Stimulated activated CD4-positive, alpha-beta T cell treated with anti-CD3 and anti-CD28 coated beads, Interleukin-1b, Interleukin-23, amount 100 ng/mL, for 4 hours (primary cell): ENCODE measurements at places on chromosomes 16 and 17.

GRCh38 chr17:55284001-55284884 is 19.5 kb downstream of the HLF start:
- DNase-seq = no peak

GRCh38 chr16:14634389-14634725 is 1.6 kb downstream of the BFAR start:
- no peak for DNase-seq

GRCh38 chr16:12050361-12050760 is 73.8 kb downstream of the SNX29 start:
- DNase-seq = no peak

GRCh38 chr17:48998587-48999440 is 1.6 kb downstream of the IGF2BP1 start:
- DNase-seq = no peak

- DNase-seq = no peak
Observed at GRCh38 chr17:37506678-37507077, 17.0 kb downstream of the DUSP14 start.

GRCh38 chr17:73802871-73803270 is 158.6 kb upstream of the SDK2 start:
- DNase-seq = no peak

DNA sequence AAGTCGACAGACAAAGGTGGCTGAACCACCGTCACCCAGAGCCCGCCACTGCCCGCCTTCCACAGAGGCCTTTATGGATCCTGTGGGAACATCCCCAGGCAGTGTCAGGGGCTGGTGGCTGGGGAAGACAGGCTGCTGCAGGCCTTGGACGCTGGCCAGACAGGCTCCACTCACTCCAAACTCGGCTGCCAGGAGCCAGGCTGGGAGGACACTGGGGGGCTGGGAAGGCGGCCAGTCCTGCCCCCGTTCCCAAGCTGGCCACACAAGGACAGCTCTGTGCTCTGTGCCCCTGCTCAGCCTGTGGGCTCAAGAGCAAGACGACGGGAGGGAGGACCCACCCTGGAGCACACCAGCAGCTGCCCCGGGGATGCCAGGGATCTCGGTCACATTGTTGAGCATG is 7.6 kb upstream of the LCAT start:
- no peak for DNase-seq

GRCh38 chr17:40980596-40980995 is 3.5 kb downstream of the KRT40 start:
- no peak for DNase-seq

GRCh38 chr17:57663326-57664070 is 81.6 kb downstream of the CCDC182 start:
- DNase-seq = no peak

GRCh38 chr17:80146121-80147034 is 550 bp downstream of the EIF4A3 start:
- no peak for DNase-seq

- DNase-seq = no peak
Observed at GRCh38 chr17:35167046-35167445, 19.4 kb downstream of the UNC45B start.

DNA sequence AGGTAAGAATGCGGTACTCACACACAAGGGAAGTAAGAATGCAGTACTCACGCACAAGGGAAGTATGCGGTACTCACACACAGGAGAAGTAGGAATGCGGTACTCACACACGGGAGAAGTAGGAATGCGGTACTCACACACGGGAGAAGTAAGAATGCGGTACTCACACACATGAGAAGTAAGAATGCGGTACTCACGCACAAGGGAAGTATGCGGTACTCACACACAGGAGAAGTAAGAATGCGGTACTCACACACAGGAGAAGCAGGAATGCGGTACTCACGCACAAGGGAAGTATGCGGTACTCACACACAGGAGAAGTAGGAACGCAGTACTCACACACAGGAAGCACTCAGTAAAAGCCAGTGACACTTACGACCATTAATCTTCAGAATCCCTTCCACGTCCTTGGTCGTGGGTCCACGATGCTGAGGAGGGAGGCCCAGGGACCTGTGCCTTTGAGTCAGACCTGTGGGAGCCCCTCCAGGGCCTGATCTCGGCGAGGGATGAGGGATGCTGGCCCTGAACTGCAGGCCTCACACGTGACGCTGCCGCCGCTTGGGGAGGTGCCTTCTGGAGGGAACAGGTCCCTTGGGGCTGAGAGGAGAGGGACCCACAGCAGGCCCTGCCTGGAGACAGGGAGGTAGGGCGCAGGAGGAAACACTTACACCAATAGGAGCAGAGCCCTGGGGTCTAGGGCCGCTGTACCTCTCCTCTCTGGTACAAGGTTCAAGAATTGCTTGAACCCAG is 20.2 kb downstream of the ABR start:
- DNase-seq = no peak

GRCh38 chr16:88812513-88813268 is 963 bp upstream of the APRT start:
- DNase-seq = no peak

DNA sequence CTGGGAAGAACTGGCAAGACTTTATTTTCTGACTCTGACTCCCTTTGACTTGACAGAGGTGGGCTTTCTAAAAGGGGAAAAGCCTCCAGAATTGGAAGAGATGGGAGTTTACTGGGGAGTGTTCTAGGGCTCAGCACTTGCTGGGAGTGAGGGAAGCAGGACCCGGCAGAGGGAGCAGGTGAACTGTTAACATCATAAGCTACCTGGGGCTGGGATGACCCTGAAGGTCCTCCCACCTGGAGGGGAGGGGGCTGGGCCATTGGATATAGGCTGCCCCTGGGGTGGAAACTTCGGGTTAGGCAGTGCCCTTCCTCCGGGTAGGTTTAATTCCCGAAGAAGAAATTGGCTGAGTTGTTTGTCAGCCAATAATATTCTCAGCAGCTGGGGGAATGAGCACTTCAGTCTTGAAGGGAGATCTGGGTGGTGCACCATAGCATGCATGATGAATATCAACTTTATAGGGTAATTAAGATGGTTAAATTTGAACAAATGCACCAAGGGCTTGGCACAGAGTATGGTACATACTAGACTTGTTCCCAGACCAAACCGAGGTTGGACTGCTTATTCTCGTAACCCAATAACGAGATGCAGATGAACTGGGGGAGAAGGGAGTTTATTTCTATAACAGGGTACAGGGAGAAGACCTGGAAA is 337.0 kb downstream of the HAPSTR1 start:
- DNase-seq = no peak

- no peak for DNase-seq
Observed at GRCh38 chr17:21368545-21369246, 7.5 kb upstream of the KCNJ12 start.

- DNase-seq = no peak
Observed at GRCh38 chr16:69938981-69939820, 11.9 kb upstream of the CLEC18A start.

- DNase-seq = no peak
Observed at GRCh38 chr17:43599835-43600234, 53.7 kb upstream of the ETV4 start.

DNA sequence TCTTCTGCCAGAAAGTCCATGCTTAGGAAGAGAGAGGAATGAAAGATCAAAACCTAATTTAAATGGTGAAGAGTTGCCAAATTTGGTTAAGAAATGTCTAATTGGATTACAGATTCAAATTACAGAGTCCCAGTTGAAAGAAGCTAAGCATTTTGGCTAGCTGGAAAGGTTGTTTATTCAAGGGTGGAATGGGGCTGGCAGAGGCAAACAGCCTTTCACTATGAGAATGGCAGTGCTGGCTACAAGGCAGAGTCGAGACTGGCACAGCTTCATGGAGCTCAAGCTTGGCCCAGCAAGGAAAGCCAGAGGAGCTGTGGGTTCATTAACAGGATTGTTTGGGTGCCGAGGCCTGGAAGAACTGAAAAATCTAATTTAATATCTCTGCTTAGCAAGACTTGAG is 13.6 kb downstream of the MAP3K3 start:
- DNase-seq = no peak

GRCh38 chr17:76166168-76166567 is 25.1 kb upstream of the FOXJ1 start:
- DNase-seq = no peak

GRCh38 chr17:78980624-78980972 is 875 bp upstream of the LGALS3BP start:
- no peak for DNase-seq

- no peak for DNase-seq
Observed at GRCh38 chr17:38544839-38545209, 60.9 kb downstream of the SRCIN1 start.

- DNase-seq = no peak
Observed at GRCh38 chr17:44351961-44352827, 7.1 kb downstream of the GRN start.

DNA sequence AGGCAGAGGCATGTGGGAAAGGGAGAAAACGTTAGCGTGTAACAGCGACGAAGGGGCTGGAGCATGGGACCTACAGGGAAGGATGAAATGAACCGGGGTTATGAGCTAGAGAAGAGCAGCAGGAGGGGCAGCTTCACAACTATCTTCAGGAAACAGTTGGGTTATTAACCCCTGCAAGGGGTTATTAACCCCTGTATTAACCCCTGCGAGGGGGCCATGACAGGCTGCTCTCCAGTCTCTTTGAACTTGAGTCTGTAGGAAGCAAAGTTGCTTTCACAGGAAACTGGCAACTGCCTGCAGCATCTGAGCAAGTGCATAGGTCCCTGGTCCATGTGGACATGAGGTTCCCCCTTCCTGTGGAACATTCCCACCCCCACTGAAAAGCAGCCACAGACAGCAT is 119.2 kb upstream of the CRHR1 start:
- no peak for DNase-seq

DNA sequence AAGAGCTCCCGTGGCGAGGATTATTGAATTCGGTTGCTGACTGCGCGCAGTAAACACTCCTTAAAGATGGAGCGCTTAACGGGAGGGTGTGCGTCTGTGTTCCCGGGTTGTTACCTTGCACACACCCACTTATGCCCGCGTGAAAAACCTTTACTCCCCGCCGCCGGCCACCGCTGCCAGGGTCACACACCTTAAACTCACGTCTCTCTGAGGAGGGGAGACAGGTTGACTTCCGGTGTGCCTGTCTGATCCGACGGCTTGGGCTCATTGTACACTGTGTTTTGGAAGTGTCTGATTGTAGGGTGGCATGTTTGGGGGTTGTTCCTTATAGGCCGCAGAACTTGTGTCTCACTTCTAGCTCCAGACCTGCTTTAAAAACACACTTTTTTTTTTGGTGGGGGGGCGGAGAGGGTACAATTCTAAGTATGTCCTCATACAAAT is 66.8 kb downstream of the KPNA2 start:
- DNase-seq = no peak

- DNase-seq = no peak
Observed at GRCh38 chr17:12644623-12645022, 21.1 kb upstream of the MYOCD start.

GRCh38 chr16:69190598-69190997 is 3.6 kb downstream of the SNTB2 start:
- no peak for DNase-seq

GRCh38 chr16:29925105-29925756 is 795 bp downstream of the KCTD13 start:
- no peak for DNase-seq

DNA sequence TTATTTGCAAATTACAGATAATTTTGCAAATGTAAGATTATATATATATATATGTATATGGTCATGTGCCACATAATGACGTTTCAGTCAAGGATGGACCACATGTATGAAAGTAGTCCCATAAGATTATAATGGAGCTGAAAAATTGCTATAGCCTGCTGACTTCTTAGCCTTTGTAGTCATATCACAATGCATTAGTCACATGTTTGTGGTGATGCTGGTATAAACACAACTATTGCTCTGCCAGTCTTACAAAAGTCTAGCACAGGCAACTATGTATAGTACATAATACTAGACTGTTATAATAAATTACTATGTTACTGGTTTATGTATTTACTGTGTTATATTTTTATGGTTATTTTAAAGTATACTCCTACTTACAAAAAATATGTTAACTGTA is 444.3 kb downstream of the KCNJ2 start:
- DNase-seq = no peak

DNA sequence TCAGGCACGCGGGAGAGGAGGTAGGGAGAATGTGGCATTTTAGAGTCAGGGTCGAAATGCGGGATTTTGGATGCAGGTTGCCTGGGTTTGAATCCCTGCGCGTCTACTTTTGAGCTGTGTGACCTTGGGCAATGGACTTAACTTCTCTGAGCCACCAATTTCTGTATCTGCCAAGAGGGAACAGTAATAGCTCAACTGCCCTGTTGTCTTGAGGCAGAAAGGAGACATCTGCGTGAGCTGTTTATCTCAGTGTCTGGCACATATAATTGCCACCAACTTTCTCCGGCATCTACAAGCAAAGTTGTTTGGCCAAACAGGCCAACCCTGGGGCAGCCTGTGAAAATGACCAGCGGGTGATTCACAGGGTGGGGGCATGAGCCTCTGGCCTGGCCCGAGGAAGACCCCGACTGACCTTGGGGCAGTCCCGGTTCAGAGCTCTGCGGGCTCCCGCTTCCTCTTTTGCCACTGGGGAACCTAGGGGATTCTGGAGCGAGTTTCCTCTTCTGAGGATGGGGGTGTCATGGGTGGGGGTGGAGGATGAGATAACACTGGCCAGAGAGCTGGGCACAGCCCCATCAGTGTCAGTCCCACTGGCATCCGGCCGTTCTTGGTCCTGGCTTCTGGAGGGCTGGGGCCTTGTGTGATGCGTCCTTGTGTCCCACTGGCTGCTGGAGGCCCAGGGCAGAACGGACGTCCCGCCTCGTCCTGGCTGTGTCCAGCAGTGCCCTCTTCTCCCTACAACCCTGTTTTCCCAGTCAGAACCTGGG is 1.3 kb downstream of the SNN start:
- DNase-seq = no peak

GRCh38 chr17:2244545-2245525 is 58.8 kb downstream of the SMG6 start:
- DNase-seq = peak; percentile 80
